ENCODE measurements at places on chromosomes 7 and 10.
A peak's percentile ranks its signal among the peaks of the same experiment; 100 is the strongest.

DNA sequence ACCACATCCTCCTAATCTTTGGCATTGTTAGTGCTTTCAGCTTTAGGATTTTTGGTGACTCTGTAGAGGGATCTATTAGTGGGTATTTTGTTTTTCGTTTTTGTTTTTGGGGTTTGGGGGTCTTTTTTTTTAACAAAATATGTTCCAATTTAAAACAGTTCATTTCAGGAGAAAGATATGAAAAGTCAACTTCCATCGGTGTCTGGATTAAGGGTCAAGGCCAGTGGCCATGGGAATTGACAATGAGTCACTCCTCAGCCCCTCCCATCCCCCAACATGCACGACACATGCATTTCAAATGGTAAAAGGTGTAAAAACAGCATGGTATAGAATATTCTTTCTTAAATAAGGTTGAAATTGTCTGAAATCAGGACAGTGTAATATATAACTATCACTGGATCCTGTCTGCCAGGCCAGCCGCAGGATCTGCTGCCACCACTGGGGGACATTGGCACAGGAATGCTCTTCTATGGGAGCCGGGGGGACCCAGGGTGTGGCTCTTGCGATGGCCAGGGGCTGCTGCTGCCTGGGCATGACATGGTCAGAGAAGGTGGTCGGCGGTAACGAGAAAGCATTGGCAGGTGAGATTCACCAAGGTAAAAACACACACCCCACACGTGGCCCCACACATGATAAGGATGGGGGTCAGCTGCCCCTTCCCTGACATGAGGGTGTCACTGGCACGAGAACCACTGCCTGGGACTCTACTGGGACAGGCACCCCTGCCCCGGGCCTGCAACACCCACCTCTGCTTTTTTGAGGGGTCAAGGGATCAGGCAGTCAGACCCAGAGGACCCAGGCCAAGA lies 126.2 kb upstream of the KCTD7 start:
- no peak for DNase-seq

DNA sequence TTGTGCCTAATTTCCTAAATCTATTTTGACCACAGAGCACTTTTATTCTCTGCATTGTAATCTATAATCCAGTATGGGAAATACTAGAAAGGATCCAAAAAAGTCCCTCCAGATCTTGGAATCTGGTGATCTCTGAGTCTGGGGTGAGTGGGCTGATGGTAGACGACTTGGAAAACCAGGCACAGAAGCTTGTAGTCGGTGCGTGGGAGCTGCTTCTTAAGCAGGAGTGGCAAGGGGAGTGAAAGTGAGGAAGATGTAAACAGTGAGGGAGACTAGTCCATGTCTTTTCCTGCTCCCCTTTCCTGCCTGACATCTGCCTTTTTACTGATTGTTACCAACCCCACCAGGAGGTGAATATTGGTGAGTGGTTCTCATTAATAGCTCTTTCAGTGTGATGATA lies 6.8 kb downstream of the AUTS2 start:
- no peak for DNase-seq

GRCh38 chr10:131760416-131761166 lies 140.2 kb upstream of the PPP2R2D start:
- DNase-seq, result no peak

- no peak for DNase-seq
These were observed 176.0 kb upstream of the KCND2 start for GRCh38 chr7:120097020-120097419.

DNA sequence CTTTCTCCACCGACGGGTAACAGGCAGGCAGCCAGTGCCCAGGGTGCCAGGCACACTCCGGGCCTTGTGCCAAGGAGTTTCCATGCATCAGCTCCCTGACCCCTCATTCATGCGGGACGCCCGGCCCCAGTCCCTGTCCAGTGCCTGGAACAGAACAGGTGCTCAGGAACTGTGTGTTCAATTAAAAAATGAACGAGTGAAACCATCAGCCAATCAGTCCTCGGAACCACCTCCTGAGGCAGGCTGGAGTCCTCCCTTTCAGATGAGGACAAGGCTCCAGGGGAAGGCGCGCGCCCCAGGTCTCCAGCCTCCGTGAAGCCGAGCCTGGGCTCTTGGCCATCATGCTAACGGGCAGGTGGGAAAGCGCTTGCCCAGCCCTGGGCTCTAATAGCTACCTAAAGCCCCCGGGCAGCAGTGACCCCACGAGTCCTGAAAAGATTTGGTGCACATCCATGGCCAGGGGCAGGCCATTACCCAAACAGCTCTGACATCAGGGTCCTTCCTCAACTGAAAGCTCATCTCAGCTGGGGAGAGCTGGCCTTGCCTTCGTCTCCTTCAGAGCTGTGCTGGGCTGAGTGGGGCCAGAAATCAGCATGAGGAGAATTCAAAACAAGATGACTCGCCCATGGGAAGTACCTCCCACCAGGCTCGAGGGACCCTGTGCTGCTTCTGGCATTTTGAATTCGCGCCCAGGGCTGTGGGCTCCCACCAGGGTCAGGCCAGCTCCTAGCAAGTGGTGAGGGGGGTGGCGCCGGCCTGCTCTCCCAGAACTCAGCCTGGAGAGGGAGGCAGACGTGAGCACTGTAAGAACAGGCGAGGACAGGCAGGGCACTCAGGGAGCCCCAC lies 200.5 kb downstream of the MAD1L1 start:
- no peak for DNase-seq

DNA sequence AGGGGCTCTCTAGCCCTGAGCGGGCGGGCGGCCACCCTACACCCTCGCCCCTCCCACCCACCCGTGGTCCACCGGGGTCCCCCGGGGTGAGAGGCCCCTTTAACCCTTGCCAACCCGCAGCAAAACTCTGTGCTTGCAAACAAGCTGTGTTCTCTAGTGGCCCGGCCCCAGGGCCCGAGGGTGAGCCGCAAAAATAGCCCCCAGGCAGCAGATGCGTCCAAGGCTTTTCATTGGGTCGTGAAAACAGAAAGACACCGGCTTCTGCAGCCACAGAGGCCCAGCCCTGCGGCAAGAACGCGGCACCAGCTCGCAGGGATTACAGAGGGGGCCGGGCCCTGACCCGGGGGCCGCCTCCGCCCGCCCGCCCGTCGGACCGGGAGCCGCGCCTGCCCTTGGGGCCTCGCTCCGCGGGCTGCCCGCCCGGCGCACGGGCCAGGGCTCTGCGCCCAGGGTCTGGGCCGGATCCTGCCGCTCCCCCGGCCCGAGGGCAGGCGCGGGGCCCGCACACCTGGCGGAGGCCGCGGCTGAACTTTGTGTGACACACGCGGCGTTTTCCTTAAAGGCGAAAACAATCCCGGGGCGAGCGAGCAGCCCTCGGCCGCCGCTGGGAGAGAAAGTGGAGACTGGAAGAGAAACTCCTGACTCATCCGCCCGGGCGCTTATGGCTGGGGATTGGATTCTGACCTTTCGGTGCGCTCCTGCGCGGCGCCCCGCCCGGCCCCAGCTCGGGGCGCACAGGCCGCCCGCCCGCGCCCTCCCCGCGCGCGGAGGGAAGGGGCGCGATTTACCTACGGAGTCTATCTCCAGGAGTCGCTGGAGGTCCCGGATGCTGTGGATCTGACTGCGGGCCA lies 2.8 kb downstream of the PDGFA start:
- DNase-seq, result no peak

GRCh38 chr10:88980247-88980646 lies 10.4 kb upstream of the FAS start:
- DNase-seq, result no peak

DNA sequence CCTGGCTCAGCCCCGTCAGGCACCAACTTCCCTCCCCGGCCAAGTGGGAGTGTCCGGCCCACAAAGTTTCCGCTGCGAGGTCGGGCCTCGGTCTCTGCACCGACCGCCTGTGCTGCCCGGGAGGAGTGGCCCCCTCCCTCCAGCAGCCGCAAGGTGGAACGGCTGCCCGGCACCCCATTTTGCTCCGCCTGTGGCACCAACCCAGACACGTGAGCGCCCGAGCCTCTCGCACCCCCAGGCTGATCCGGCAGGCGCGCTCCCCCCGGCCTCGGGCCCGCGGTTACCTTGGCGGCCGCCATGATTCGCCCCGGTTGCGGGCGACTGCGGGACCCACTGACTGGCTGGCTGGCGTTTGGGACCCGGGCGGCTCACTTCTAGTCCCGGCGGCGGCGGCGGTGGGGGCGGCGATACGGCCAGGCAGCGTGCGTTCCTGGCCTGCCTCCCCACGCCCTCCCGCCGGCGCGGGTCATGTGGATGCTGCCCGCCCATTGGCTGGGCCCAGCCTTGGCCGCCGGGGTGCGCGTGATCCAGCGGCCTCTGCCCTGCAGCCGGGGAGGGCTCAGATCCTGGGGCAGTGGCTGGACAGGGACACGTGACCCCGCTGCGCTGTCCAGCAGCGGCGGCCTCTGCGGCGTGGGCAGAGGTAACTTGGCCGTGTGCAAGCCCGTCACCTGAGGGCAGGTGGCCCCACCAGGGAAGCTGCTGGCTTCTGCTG lies at the start of gene SLC25A13:
TSS of gene SLC25A13 (minus strand) at position 441 of the 715 bp plus-strand sequence. CDS start at position 299, 142 bp downstream.
- peak; percentile 81 for DNase-seq

DNA sequence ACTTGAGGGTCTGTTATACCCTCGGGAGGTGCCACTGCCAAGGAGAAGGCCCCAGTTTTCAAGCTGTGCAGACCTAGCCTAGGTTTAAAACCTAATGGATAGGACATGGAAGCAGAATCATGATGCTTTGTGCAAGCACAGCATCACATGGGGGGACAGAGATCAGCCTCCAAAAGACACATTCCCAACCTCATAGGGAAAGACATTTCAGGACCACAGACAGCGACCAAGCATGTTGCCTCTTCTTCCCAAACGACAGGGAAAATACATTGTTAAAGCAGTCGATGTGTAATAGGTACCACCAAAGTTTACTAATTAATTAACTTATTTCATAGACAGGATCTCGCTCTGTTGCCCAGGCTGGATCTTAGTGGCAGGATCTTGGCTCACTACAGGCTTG lies 573.9 kb downstream of the TCERG1L start:
- no peak for DNase-seq

GRCh38 chr7:76326646-76327233 lies 24.3 kb downstream of the HSPB1 start:
- no peak for DNase-seq

DNA sequence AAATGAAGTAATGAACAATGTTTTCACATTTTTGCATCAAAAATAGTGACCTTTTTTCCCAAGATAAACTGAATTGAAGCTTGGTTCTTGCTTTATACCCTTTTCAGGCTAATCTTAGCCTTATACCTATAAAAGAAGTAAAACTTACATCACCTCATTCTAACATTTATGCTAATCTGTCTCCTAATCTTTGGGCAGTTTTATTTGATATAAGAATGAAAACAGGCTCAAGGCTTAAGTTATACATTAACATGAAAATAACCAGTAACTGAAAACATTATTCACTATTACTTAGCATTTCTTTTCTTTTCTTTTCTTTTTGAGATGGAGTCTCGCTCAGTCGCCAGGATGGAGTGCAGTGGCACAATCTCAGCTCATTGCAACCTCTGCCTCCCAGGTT lies 113.1 kb downstream of the HIBADH start:
- DNase-seq, result no peak

GRCh38 chr7:12360948-12361347 lies 42.7 kb downstream of the VWDE start:
- DNase-seq, result no peak
